ENCODE measurements at places on chromosomes 3 and 15.

- DNase-seq, result no peak
Observed at GRCh38 chr3:69092030-69092516, 7.3 kb downstream of the ARL6IP5 start.

DNA sequence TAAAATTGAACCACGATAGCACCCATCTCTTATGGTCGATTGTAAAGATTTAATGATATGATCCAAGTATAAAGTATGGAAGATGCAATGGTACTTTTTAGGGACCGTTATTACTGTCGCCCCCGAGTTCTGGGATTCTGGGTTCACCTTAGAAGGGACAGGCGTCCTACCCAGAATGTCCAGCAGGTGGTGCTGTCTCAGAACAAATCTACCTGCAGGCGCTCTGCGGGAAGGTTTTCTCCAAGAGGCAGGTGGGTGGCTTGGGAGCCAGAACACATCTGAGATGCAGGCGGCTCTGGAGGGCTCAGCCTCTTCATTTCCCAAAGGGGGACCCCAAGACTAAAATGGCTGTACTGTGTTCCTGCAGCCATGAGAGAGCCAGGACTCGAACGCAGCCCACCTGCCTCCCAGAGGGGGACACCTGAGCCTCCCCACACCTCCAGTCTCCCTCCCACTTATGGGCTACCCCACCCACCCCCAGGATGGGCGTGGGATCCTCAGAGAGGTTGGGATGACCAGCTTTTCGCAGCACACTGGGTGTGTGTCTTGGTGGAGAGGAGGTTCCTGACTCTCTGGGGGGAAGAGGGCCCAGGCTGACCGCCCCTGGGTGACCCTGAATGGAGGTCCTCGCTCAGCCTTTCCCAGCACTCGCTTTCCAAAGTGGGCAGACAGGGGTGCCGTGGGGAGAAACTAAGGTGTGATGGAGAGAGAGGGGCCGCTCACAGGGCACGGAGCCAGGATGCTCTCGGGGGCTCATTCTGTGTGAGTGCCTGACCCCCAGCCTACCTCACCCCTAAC lies 28.1 kb upstream of the CORO2B start:
- DNase-seq, result no peak

DNA sequence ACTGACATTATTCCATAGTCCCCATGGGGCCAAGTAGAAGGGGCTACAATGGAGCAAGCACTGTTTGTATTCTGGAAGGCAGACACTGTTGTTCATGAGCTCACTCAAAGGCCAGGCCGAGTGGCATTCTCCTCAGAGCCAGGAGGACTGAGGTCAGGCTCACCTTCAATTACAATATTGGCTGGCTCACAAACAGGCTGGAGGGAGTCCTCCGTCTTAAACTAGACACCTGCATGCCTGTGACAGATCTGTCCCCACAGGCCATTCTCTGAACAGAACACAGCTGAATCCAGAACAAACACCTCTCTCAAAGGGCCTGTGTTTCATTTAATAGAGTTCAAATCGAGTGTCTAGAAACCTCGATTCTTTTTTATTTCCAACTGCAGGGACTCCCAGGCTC lies 347.4 kb upstream of the PPP2R3A start:
- DNase-seq, result no peak

- DNase-seq, result no peak
Observed at GRCh38 chr3:185519021-185519420, 20.2 kb upstream of the TMEM41A start.

- DNase-seq, result no peak
Observed at GRCh38 chr3:143135150-143135549, 15.6 kb downstream of the CHST2 start.

All from DMS 273 treated with DMSO at 0.1 percent for 48 hours (cell line).